ENCODE measurements at places on chromosomes 11 and 22.

- DNase-seq: no peak
Observed at GRCh38 chr11:66787934-66788758, 55.1 kb upstream of the RCE1 start.

DNA sequence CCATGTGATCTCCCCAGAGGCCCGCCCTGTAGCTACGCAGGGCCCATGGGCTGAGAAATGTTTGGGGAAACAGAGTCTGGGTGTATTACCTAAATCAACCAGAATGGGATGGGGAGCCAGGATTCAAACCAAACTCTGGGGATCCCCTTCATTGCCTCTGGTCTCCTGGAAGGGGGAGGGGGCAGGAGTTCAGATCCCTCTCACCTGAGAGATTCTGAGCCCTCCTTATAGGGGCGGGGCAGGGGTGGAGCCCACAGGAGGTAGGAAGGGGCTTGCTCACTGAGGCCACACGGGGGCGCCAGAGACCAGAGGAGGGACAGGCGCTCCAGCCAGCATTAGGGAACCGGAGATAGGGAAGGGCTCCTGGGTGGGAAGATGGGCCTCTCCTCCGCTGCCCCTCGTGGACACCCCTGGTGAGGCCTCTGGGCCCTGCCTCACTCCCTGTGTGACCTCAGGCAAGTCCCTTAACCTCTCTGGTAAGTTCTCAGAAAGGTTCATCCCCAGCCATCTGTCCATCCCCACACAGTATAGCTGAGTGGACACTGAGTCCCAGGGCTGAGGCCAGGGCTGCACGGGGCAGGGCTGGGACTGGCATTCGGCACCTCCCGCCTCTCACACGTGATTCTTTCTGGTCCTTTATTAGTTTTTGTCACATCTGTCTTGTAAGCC lies 2.7 kb upstream of the CDC42BPG start:
- peak; percentile 87 for DNase-seq

DNA sequence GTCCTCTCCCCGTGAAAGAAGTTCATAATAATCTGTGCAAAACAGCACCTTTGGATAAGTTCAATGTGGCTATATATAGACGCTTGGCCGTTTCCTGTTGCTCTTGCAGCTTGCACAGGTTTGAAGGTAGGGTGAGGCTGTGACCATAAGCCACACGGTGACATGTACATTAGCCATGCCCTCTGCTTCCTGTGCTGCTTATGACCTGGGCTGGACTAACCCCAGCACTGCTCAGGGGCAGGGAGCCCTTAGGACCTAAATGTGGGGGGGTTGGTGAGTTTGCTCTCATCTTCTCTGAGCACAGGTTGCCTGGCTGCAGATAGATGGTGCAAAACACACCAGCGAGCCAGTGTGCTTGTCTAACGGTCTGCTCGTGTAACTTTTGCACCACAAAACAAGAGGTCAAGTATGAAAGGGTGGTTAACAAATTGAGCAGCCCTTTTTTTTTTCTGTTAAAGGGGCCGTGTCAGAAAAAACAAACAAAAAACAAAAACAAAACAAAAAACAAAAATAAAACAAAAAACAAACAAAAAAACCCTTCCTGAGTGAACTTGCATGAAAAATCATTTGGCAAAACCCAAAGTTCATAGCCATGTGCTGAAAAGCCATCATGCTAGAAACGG lies 37.3 kb downstream of the FLI1 start:
- DNase-seq: no peak

DNA sequence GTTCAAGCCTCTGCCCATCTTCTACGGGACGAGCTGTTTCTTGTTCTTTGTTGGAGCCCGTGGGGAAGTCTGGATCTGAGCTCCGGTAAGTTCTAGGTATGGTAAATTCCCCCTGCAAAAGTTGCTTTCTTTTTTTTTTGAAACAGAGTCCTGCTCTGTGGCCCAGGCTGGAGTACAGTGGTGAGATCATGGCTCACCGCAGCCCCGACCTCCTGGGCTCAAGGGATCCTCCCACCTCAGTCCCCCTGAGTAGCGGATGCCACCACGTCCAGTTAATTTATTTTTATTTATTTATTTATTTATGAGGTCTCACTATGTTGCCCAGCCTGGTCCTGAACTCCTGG lies 35.5 kb upstream of the MOB2 start:
- no peak for DNase-seq

GRCh38 chr11:371051-371450 lies 1.8 kb downstream of the B4GALNT4 start:
- DNase-seq: no peak

Measured in stimulated activated CD4-positive, alpha-beta T cell treated with anti-CD3 and anti-CD28 coated beads, Interleukin-15, amount 100 ng/mL, for 48 hours (primary cell).